ENCODE measurements at places on chromosomes 7 and 10. TPM values are rescaled to one million over a fixed set of nuclear protein-coding genes. Genes with fewer than 3 reads are reported as not detected.
A peak's percentile ranks its signal among the peaks of the same experiment; 100 is the strongest.

Gene FEZF1
- total RNA-seq = not detected

Gene GIMAP2
- 58.8 TPM for total RNA-seq

Gene CFTR
- total RNA-seq = not detected

Gene BAG3
- total RNA-seq = 21.8 TPM

Gene HTR7
- total RNA-seq = not detected

Gene VAX1
- not detected for total RNA-seq

Gene TMEM176A
- 0.35 TPM for total RNA-seq

Gene DGKI
- not detected for total RNA-seq

Gene NRBF2
- total RNA-seq = 26.6 TPM

Gene WDR86
- 5.7 TPM for total RNA-seq

DNA sequence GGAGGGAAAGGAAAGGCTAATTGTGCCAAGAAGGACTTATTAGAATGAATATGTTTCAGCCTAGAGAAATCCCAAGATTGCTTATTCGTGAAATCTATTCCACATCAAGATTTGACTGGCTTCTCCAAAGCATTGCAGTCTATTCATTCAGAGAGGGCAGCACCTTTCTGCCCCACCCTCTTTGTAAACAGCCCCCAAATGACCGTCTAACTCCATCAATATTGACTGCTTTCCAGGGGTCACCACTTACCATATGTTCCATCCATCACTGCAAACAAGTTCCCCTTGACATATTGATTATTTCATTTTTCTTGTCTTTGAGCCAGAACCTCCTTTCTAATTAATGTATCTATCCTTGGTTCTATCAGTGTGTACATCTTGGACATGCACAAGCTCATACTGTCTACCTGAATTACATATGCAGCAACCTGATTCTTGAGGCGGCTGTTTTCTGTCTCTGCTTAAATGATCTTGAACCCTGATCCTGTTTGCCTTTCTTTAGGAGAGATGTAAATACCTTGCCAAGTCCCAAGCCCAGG, 44.2 kb upstream of the PTER start:
- no peak for DNase-seq

DNA sequence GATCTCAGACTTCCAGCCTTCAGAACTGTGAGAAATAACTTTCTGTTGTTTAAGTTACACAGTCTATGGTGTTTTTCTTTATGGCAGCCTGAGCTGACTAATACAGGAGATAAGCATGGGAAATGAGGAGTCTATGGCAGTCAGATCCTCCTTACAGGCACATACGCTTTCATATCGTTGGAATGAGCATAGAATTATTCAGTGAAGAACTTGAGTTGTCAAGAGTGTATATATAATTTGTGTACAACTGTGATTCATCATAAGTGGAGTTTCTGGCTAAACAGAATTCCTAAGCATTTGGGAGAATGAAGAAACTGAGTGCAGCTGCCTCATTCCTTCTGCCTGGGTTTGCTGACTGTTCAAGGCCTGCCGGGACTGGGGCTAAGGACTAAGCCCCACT, 516.7 kb downstream of the ADRA2A start:
- DNase-seq = no peak

DNA sequence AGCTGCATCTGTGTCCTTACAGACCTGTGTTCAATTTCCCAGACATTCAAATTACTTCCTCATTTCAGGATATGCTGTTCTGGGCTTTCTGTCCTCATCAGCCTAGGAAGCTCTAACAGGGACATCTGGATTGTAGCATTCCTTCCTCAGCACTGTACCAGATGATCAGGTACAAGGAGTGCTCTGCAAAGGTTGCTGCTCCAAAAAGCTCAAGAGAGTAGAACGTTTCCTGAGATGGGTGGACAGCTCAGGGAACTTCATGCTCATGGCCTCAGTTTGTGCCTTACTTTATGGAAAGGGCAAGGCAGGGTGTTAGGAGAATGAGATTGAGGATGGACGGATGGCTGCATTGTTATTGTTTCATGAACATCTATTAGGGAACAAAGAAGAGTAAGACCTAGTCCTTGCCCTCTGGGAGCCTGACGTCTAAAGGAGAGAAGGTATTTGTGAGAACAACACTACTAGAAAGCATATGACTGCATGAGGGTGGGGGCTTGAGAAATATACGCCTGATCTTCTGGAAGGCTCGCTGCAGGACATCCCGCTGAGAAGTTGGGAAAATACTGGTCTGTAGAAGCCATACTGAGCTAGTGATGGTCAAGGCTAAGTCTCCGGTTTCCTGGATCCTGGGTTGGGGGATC, 10.5 kb upstream of the ZNF212 start:
- DNase-seq = no peak

DNA sequence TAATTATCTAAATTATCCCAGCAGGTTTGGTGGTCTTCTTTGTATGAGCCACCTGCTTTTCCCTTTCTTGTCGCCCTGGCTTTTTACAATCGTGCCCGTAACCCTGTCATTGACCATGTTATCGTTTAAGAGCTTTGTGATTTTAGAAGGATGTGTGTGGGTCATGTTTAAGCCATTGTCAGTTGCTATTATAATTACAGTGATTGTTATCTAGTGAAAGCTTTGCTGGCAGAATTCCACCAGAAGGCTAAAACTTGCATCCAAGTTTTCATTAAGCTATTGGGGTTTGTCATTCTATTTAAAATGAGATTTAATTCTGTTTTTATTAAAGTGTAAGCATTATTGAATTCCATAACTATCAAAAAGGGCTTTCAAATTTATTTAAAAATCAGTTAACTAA, 354.2 kb upstream of the TMEM229A start:
- DNase-seq = no peak

GRCh38 chr10:69892406-69892805, 90.7 kb downstream of the COL13A1 start:
- DNase-seq = no peak

- no peak for DNase-seq
These were observed 51.0 kb upstream of the TRIM8 start for GRCh38 chr10:102593074-102593803.

GRCh38 chr7:107354640-107355039, 115.2 kb upstream of the GPR22 start:
- no peak for DNase-seq

GRCh38 chr7:111137296-111138192, 46.6 kb downstream of the LRRN3 start:
- peak; percentile 33 for DNase-seq

DNA sequence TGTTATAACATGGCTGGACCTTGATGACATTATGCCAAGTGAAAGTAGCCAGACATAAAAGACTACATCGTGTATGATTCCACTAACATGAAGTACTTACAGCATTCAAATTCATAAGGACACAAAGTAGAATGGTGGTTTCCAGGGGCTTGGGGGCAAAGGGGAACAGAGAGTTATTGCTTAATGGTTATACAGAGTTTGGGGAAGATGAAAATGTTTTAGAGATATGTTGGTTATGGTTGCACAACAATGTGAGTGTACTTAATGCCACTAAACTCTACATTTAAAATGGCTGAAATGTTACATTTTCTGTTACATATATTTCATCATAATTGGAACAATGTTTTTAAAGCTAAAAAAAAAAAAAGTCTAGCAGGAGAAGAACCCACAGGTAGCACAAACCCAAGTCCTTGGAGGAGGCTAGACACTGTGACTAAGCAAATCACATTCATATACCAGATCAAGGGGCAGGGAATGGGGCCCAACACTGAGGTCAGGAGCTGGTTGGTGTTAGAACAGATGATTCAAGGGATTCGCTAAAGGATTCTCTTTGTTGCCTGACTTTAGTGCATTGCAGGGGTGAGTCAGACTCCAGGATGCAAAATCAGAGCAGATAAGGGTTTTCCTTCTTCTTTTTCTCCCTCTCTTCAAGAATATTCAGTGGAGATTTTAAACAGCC, 25.1 kb upstream of the AOAH start:
- no peak for DNase-seq

DNA sequence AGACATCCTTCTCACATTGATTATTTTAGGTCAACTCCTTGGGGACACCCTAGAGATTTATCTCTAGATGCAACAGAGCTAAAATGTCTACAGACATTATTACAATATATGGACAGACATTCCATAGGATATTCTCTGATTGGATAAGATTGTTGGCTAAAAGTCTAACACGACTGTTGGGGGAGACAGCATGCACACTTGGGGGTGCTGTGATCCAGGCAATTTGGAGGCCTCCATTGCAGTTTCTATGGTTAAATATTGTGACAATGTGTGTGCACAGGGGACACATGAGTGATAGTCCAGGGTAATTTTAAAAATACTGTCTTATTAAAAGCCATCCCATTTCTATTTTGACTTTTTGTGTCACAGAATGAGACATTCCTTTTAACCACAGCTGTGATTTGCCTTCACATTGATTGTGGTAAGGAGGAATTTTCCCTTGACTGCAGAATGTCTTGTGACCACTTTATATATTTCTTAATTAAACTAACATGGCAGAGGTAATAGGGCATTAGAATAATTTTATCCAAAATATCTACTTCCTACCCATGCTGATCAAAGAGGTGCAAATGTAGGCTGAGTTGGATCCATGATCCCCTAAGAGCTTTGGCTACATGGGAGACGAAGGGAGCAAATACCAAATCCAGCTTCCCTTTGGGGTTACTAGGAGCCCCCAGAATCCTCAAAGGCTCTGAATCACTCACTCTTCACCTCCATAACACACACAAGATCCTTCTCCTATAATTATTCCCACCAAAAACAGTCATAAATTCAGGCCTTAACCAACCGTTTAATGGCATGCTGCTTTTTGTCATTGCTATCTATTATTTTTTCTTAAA, 7.3 kb downstream of the TFPI2 start:
- no peak for DNase-seq

DNA sequence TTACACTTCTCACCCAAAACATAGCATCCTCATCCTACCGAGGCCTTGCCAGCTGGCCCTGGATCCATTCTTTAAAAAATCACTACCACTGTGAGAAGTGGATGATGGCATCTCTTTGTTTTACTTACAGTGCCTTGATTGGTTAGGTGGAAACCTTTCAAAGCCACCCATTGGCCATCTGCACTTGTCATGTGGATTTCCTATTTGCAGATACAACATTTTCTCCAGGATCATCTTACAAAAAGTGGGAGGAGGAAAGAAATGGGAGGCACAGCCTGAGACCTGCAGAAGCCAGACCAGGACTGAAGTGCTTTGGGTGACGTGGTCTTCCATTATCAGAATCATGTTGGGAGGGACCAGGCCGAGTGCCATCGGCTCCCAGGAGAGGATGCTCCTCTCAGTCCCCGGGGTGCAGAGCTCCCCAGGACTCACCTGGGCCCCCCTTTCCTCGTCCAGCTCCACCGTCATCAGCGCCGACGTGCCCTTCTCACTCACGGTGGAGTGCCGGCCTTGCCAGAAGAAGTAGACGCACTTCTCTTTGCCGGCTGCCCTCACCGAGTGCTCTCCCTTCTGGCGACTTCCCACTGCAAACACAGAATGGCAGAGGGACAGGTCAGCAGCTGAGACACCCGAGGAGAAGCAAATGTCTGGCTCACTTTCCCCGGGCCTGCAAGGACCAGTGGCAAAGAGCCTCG, 161.2 kb downstream of the SVIL start:
- no peak for DNase-seq

- no peak for DNase-seq
These were observed 61.2 kb upstream of the YAE1 start for GRCh38 chr7:39504963-39505362.

- DNase-seq = peak; percentile 49
These were observed 24.8 kb upstream of the SLIT1 start for GRCh38 chr10:97210543-97210960.

DNA sequence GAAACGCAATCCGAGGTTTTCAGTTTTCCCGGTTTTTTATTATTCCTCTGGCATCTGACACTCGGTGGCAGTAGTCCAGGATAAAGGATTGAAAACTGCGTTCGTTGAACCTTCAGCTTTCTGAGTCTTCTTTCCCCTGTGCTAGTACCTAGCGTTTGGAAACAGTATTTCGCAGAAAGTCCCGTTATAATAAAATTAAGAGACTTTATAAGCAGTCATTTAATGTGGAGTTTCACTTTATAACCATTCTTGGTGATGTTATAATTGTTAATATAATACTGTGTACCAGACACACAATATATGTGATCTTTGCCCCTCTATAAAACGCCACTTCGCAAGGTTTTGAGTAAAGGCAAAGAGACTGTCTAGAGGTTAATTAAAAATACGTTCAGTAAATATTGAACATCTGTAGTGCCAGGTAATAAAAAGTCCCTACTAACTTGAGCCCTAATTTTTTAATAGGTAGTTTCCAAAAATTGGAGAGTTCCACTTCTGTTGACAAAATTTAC, 874 bp downstream of the CISD1 start:
- DNase-seq = no peak

GRCh38 chr10:117578490-117578889, 35.9 kb downstream of the EMX2 start:
- DNase-seq = no peak

DNA sequence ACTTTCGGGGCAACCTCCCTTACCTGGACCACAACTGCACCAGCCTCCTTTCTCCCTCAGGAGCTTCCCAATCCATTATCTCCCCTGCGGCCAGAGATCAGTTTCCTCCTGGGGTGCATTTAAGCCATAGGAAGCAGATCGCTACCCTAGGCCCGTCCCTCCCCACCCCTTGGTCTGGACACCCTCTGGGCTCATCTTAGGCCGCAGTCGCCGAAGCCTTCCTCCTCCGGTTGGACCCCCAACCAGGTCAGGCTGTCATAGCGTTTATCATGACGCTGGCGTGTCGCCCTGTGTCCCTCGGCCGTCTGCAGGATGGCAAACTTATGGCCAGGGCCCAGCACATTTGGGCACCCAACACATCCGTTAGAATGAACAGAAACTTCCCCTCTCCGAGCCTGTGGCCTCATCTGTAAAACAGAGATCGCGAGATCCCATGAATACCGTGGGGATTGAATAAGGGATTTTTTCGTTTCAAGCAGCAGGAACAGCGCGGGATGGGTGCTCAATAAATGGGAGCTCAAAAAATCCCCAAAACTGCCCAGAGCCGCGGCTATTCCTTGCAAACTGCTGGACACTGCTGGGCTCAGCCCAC, 669 bp upstream of the AP5Z1 start:
- DNase-seq = no peak

- DNase-seq = no peak
These were observed 78.0 kb downstream of the GOLGA7B start for GRCh38 chr10:97927622-97928021.

DNA sequence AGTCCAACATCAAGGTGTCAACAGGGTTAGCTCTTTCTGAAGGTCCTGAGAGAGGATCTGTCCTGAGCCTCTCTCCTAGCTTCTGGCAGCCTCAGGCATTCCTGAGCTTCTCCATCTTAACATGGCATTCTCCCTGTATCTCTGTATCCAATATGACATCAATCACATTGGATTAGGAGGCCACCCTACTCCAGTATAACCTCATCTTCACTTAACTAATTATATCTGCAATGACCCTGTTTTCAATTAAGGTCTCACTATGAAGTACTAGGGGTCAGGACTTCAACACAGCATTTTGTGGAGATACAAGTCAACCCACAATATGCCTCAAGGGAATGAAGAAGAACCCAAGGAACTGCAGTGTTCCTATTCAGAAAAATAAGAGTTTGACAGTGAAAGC, 133.8 kb downstream of the RELN start:
- DNase-seq = no peak

All from CD8-positive, alpha-beta T cell (primary cell).